ENCODE measurements at places on chromosomes 11 and 22. TPM values are rescaled to one million over a fixed set of nuclear protein-coding genes. Genes with fewer than 3 reads are reported as not detected.

GRCh38 chr11:30344085-30344484 lies 21.2 kb downstream of the ARL14EP start:
- DNase-seq, result no peak

DNA sequence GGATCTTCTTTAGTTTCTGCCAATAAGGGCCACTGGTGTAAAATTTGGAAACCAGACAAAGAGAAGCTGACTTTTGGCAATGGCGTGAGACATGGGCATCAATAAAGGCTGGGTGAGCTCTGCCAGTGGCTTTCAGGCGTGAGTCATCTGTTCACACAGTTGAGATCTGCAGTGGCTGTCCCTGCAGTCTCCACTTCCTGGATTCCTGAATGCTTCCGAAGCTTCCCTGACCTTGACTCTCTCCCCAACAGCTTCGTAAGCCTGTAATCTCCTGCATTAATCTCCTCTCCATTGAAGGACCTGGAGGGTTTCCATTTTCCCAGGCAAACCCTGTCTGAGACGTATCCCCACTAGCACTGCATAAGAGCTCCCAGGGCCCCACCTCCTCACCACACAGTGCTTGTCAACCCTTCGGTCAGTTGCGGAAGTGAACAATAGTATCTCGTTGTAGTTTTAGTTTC lies 574.7 kb downstream of the TBC1D22A start:
- DNase-seq, result no peak

DNA sequence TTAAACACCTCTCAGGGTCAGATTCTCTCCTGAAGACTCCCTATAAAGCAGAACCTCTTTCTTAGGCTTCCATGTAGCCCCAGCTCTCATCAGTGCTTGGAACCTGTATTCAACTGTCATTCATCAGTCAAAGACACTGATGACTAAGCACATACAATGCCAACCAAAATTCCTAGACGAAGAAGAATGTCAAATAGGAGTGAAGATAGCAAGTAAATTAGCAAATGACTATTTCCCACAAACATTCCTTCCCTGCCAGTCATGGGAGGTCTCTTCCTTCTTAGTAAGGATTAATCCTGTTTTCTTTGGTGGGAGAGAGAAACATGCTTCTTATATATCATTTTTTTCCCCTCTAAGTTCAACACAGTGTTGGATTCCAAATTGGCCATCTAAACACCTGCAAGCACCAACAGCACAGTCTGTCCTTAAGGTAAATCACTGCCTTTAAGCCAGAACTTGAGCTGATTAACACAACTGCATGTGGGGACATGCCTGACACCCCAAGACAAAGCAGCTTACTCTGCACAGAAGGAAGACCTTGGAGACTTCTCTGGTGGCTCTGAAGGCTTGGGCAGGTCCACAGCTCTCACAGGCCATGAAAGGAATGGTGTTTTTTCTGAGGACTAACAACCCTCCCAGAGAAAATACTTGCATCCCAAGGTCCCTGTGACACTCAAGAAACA lies 47.5 kb upstream of the ME3 start:
- no peak for DNase-seq

GRCh38 chr22:36015155-36015810 lies 13.3 kb downstream of the RBFOX2 start:
- no peak for DNase-seq

- no peak for DNase-seq
These were observed 163.6 kb upstream of the ISX start for GRCh38 chr22:34902335-34902734.

DNA sequence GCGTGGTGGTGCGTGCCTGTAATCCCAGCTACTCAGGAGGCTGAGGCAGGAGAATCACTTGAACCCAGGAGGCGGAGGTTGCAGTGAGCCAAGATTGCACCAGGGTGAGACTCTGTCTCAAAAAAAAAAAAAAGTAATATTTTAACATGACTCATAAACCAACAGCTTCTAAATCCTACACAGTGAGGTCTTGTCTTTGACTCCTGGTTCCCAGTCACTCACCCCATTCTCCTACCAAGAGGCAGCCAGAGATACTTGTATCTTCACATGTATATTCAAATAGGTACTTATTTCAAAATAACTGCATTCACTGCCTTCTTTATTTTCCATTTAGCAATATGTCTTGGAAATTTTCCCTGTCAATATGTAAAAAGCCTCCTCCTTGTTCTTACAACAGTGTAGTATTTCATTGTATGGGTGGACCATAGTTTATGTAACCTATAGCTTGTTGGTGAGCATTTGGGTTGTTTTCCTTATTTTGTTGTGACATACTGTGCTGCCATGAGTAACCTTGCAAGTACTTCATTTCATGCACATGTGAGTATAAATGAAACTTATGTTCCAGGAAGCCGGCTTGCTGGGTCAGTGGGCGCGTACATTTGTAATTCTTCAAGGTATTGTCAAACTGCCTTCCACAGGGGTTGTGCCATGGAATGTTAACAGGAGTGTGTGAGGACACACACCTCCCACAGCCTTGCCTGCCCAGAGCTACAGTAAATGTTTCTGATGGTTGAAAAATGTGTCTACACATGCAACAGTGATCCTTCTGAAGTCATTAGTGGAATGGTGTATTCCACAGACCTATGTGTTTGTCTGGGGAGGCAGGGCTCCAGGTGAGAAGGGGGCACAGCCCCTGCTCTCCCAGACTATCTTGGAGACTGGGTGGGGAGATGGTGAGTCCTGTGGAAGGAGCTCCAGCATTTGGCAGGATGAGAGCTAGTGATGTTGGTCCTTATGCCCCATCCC lies 47.9 kb downstream of the OSBP2 start:
- DNase-seq, result no peak

DNA sequence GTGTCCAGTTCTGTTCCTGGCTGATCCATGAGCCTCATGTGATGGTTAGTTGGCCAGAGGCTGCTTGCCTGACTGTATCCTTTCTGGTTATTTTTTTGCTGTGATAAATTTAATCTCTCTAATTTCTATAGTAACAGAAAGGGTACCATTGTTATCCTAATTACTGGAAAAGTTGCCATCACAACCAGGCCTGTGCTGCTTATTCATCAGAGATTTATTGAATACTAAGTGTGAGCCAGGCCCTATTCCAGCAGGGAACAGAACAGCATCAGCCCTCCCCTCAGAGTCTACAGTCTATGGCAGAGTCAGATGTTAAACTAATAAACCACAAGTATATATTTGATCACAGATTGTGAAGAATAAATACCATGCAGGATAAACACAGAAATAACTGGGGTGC lies 86.8 kb downstream of the DEPDC5 start:
- no peak for DNase-seq

DNA sequence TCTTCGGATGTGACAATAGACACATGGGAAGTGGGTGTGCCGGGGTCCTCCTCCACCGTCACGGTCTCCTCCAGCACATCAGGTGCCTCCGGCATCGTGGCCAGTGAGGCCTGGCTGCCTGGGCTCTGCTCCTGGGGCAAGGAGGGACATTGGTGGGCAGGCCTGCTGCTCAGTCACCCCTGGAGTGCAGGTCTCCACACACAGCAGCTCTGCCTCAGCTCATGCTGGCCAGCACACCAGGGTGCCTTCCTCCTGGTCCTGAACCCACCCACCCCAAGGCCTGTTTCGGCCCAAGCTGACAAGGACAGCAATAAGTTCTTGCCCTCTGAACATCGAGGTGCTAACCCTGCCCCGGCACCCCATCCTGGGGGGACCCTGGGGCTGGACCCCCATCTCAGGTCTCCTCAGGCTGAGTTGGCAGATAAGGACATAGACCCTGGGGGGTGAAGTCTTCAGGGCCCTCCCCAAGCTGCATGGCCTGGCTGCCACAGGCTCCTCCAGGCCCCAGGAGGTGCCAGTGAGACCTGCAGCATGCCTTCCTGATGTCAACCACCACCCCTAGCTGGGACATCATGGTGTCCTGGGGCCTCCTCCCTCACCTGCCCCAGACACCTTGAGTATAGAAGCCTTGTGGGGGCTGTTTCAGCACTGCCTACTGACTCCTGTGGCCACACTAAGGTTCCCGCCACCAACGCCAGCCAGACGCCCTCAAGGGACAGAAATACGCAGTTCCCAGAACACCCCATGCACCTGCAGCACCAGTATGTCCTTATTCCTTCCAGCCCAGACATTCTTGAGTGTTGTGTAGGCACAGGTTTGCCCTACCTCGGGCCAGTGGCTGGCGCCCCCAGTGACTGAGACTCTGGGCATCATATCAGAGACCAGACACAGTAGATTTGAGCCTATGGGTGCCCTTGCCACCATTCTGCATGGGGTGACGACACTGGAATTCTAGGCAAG lies 34.4 kb downstream of the ARVCF start:
- no peak for DNase-seq

DNA sequence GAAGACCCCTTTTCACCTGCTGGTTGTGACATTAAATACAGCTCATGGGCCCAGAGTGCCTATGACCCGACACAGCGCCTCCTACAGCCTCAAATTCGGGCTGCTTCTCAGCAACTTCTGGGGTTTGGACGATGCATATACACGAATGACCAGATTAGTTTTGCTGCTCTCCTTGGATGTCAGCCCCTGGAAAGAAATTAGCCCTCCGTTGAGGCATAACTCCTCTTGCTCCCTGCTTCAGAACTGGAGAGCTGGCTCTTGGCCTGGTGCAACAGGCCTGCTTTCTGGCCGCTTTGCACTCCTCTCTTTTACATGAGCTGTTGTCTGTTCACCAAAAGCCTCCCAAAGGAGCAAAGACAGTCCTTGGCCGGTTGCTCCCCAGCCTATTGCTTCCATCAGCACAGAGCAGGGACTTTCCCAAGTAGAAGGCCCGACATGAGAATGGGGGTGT lies 3.3 kb downstream of the TECTA start:
- no peak for DNase-seq

TNNT3 gene
- polyA plus RNA-seq, result 8.2 TPM

JAML gene
- polyA plus RNA-seq, result 1.5 TPM

GALNT18 gene
- polyA plus RNA-seq, result 20.8 TPM

SHANK3 gene
- 13.6 TPM for polyA plus RNA-seq

SF3B2 gene
- 260 TPM for polyA plus RNA-seq

OR52M1 gene
- not detected for polyA plus RNA-seq
